Stimulated activated CD8-positive, alpha-beta memory T cell treated with anti-CD3 and anti-CD28 coated beads, Interleukin-2, amount 100 ng/mL, for 1 hour (primary cell): ENCODE measurements at places on chromosomes 4 and X.

DNA sequence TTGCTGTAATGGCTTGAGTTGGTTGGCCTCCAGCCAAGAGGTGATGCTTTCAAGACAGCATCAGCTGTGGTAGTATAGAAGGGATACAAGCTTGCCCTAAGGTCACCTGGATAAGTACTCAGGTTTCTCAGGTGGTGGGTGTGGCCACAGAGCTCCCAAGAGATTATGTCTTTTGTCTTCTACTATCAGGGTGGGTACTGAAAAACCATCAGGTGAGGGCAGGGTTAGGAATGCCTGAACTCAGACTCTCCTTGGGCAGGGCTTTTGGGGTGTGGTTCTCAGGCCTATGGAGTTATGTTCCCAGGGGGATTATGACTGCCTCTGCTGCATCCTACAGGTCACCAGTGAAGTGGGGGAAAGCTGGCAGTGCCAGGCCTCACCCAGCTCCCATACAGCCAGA, 654.6 kb upstream of the GALNT7 start:
- DNase-seq = no peak

- DNase-seq = no peak
Observed at GRCh38 chrX:17368002-17368401, 7.0 kb upstream of the NHS start.

DNA sequence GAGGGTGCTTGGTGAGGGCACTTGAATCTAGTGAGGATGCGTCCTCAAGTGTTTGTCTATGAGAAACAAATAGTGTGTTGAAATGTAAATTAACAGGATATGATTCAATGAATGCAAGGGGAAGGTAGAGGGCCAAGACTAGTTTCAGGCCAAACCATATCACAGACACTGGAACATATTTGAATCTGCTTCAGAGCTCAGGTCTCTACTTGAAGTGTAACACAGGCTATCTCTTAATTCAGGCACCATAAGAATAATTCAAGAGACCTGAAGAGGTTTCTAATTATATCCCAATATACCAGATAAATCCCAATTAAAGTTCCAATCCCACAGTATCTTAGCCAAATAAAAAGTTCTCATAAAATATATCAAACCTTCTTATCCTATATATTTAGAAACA, 146.5 kb upstream of the INTU start:
- DNase-seq = no peak

DNA sequence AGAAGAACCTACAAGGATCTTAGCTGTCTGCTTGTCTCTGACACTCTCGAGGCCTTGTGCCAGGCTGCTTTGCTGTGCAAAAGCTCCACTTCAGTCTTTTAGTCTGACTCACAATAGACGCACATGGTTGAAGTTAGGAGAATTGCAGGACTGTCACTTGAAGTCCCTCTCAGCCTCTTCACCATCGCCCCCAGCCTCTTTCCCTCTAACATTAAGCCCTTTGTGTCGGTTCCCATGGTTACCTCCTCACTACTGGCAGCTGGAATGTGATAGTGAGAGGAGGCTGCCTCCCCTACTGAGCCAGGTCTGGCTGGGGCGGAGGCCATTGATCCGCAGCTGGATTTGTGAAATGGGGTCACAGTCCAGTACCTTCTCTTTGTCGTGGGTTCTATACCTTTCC, 201.8 kb downstream of the SOWAHB start:
- no peak for DNase-seq

DNA sequence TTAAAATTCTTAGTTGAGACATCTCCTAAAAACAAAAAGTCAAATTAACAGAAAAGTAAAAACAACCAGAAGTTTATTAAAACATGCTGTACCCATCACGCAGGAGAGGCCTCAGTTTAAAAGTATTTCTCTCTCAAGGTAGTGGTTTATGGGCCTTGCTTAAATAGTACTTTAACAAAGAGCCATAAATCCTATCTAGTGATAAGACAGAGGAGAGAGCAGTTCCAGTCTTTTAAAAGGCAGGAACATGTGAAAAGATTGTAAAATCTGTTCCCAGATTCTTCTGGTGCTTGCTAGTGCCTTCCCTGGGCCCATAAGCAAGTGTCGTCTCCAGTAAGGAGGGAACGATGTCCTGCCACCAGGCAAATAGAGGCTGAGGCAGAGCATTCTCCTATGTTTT, 476.3 kb upstream of the ADGRL3 start:
- DNase-seq = no peak

- no peak for DNase-seq
Observed at GRCh38 chr4:22686141-22686540, 6.6 kb upstream of the GBA3 start.

DNA sequence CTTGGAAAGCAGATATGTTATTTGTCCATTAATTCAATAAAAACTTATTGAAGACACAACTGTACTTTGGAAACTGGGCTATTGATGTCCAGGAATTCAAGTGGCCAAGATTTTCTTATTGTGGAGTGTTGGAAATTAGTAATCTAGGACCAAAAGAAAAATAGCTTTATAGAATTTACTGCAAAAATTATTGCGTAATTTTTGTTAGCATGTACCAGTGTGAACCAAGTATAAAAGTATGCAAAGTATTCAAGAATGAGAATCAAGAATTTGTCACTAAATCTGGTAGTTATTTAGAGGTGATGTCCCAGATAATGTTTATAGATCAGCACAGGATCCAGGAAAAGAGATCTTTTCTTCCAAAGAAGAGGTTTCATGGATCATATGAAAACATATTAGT, 468.9 kb upstream of the CTSO start:
- DNase-seq = no peak

DNA sequence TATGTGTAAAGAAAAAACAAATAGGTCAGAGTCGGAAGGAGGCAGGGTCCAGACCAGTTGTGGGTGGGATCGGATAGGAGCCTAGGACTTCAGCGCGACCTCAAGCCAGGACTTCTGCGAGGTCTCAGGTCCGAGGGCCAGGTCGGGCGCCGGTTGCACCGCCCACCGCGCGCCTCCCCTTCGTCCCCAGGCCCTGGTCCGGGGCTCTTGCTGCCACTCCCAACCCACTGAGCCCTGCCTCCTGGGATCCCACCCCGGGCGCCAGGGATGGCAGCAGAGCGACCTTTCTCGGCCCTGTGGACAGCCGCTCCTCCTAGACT, 12.3 kb downstream of the PITX2 start:
- DNase-seq = no peak

- DNase-seq = no peak
Observed at GRCh38 chr4:7129871-7130620, 62.2 kb upstream of the GRPEL1 start.

- no peak for DNase-seq
Observed at GRCh38 chr4:15470128-15470475, 420 bp downstream of the CC2D2A start.

GRCh38 chr4:88728146-88728545, 30.5 kb upstream of the NAP1L5 start:
- no peak for DNase-seq

DNA sequence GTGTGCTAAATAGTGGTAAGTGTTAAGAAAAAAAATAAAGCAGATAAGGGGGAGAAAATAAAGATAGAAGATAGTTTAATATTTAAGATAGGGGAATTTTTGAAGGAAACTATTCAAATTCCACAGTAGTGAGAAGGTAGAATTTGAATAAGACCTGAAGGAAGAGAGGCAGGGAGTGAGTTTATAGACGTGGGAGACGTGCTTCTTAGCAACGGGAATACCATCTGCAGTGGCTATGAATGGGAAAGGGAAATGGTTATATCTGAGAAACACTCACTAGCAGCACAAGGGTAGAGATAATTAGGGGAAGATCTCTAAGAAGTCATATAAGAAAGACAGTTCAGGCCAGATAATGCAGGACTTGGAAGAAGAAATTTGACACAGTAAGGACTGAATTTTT, 854.5 kb upstream of the EPHA5 start:
- DNase-seq = no peak

- DNase-seq = no peak
Observed at GRCh38 chrX:17242470-17242869, 132.5 kb upstream of the NHS start.

- DNase-seq = no peak
Observed at GRCh38 chr4:81227138-81227537, 12.1 kb upstream of the PRKG2 start.

DNA sequence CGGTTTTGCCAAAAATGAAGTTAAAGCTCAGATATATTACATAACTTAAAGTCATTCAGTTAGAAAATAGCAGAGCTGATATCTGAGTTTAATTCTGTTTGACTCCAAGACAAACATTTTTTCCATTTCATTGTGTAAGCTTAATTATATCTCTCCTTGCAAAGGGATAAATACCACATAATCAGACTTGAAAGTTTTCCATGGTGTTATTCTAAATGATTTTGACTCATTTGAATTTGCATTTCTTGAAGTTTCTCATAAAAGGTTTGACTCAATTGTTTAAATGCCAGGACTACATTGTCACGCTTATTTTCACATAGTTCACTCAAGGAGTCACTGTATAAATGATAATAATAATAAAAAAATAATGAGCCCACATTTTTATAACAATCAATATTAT, 39.4 kb upstream of the DDX60 start:
- no peak for DNase-seq

DNA sequence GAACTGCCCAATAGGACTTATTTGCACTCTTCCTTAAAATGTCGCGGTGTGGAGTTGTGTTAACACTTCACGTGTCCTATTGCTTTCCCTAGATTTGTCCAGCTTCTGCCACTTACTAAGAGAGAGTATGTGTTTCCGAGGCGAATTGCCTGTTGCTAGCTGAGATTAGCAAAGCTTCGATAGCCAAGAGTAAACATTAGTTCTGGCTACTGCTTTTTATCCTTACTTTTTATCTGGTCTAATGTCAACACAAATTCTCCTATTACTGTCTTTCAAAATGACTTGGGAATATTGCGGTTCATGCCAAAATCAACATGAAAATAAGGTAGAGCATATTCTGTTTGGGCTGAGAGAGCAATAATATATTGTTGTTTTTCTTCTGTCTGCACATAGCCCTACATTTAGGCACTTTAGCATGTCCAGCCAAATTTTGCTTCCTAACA, 90.4 kb upstream of the VEGFC start:
- no peak for DNase-seq

DNA sequence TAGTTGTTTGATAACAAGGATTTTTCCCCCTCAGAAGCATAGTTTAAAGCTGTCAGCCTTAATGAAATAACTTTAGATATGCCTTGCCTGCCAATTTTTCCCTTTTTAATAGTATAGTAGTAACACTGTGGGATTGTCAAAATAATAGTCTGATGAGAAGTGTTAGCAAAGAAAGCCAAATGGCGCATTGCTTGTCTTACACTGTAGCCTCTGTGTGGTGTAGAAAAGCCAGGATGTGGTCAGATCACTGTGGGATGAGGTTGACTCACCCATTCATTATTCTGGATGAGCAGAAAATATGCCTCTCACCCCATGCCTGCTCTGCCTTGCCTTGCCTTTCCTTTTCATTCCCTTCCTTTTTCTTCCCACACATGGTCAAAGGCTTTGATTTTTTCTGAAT, 257.8 kb upstream of the NRK start:
- no peak for DNase-seq

GRCh38 chr4:32172086-32172485, 1451.9 kb downstream of the PCDH7 start:
- DNase-seq = no peak

- DNase-seq = no peak
Observed at GRCh38 chr4:47406408-47406807, 57.1 kb downstream of the COMMD8 start.

DNA sequence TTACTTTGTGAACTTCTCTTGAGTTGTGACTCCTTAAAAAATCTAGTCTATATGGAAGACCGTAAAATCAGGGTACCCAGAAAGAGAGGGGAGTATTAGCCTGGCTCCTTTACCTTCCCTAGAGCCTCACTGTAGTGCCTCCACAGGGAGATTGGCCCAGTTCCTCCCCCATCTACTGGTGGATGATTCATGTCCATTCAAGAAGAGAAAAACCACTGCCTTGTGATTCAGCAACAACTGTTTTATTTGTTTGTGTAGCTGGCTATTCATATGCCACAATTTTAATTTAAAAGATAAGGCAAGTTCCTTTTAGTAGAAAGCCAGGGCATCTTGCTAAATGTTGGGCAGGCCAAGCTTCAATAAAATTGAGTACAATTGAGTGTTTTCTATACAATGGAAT, 221.8 kb upstream of the KCNIP4 start:
- DNase-seq = no peak

- DNase-seq = no peak
Observed at GRCh38 chr4:89113415-89113814, 2.1 kb downstream of the TIGD2 start.

DNA sequence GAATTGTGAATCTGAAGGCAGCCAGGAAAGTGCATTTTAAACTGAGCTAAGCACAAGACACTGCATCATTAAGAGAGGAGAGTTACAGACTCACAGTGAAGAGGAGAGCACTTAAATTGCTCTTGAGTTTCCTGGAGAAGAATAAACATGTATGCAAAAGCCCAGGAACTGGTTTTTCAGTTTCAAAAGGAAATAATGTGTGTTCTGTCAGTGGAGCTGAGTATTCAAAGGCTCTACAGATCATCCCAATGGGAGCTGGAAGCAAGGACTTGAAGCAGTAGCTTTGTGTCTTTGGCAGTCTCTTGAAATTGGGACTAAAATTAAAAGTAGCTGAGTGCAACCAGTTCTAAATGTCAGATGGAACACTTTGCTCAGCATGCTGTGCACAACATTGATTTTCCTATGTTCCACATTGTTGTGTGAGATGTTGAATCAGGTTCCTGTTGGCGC, 147.5 kb upstream of the ANK2 start:
- DNase-seq = no peak

- no peak for DNase-seq
Observed at GRCh38 chr4:181645489-181645888, 597.7 kb upstream of the TENM3 start.

DNA sequence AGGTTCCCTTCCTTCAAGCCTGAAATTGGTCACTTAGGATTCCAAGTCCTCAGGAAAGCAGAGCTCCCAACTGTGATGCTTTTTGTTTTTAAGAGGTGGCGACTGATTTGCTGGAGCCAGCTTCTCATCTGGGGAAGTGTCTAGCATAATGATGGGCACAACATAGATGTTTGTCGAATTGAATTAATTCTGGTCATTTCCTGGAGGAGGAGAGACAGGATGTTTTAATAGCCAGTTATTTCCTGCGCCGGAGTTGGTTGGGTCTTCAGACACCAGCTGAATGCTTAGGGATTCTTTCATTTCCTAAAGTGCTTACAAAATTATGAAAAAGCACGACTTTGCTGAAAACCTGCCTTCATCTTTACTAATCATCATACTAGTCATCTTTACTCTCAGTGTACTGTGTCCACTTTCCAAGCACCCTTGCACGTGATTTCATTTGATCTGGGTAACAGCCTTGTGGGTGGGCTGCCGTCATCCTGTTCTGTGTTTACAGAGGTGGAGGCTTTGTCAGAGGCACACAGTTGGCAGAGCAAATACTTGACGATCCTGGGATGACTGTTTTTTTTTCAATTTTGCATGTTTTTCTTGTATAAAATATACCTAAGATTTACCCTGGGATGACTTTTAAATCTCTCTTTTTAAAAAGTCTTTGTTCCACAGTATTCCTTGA, 49.5 kb downstream of the RGS12 start:
- no peak for DNase-seq

GRCh38 chr4:91448668-91449330, 855.0 kb upstream of the GRID2 start:
- DNase-seq = no peak

- no peak for DNase-seq
Observed at GRCh38 chr4:93825551-93826216, 2.9 kb upstream of the ATOH1 start.
